Activated T-helper 1 cell treated with Interleukin-2 at 50 U/mL for 16 hours (primary cell): ENCODE measurements at places on chromosomes 13 and 19.
A peak's percentile ranks its signal among the peaks of the same experiment; 100 is the strongest.

- no peak for DNase-seq
These were observed 264.6 kb downstream of the NHLRC3 start for GRCh38 chr13:39302820-39303219.

- peak; percentile 71 for DNase-seq
These were observed 360 bp downstream of the DDX39A start for GRCh38 chr19:14418856-14419105.

- DNase-seq: no peak
These were observed 1.4 kb upstream of the GIPC1 start for GRCh38 chr19:14497228-14497921.

DNA sequence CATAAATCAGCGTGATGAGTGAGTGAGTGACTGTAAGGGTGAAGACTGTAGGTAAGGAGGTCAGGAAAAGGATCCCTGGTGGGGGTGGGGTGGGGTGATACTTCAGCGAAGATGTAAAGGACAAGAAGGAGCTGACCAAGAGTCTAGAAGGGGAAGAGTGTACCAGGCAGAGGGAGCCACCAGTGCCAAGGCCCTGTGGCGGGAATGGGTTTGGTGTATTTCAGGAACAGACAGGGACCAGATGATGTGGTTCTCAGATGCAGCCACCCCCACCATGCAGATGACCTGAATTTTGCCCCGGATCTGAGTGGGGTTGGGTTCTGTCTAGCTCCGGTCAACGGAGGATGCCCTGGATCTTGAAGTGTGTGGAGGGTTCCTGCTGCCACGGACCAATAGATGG is 30.1 kb upstream of the SLC7A10 start:
- DNase-seq: no peak

GRCh38 chr13:41327994-41328790 is 17.1 kb downstream of the NAA16 start:
- DNase-seq: no peak

DNA sequence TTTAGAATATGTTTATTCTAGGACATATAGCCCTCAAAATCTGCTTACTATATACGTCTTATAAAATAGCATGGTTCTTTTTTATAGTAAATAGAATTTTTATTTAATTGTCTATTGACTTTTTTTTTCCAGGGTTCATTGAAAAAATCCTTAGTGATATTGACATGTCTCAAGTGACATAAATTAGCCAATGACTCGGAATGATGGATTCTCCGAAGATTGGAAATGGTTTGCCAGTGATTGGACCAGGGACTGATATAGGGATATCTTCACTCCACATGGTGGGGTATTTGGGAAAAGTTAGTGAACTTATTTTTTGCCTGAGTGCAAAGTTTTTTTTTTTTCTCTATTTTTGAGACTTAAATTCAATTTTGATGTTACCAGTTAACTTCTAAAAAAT is 3.2 kb downstream of the USPL1 start:
- no peak for DNase-seq

GRCh38 chr19:15222738-15223648 is 9.3 kb downstream of the EPHX3 start:
- DNase-seq: peak; percentile 46

- DNase-seq: no peak
These were observed 43.7 kb downstream of the TMEM255B start for GRCh38 chr13:113802761-113803160.

GRCh38 chr13:50994651-50995050 is 85.1 kb downstream of the RNASEH2B start:
- DNase-seq: no peak

DNA sequence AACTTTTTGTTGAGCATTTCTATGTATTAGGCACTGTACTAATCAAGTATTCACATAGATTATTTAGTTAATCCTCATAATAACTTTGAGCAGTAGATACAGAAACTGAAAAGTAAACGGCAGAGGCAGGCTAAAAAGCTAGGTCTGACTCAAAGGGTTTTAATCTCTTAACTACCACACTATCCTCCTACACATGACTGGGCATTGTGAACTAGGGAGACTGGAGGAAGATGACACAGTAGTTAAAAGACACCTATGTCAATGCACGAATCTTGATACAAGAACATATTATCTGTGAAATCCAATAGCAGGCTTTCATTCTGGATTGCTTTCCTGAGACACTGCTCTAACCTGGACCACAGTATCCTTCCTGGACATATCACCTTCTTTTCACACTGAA is 36.3 kb downstream of the MICU2 start:
- no peak for DNase-seq

- no peak for DNase-seq
These were observed 14.3 kb downstream of the RASA3 start for GRCh38 chr13:114118086-114118485.

GRCh38 chr13:60990032-60990733 is 425.5 kb downstream of the PCDH20 start:
- DNase-seq: no peak

DNA sequence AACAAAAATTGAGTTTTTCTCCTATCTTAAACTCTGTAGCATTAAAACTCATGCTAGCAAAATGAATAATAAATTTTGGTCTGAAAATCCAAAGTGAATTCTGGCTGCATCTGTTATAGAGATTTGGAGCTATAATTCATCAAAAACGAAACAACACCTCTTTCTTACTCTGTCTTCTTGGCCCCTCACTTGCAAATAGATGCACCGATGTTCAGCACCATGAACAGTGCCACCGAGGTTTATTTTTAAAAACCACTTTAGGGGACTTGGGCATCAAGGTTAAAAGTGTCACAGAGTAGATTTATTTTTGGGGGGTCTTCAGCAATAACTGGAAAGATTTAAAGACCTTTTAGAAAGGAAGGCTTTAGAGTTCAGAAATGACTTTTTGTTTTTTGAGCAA is 26.1 kb upstream of the EID2 start:
- DNase-seq: no peak

DNA sequence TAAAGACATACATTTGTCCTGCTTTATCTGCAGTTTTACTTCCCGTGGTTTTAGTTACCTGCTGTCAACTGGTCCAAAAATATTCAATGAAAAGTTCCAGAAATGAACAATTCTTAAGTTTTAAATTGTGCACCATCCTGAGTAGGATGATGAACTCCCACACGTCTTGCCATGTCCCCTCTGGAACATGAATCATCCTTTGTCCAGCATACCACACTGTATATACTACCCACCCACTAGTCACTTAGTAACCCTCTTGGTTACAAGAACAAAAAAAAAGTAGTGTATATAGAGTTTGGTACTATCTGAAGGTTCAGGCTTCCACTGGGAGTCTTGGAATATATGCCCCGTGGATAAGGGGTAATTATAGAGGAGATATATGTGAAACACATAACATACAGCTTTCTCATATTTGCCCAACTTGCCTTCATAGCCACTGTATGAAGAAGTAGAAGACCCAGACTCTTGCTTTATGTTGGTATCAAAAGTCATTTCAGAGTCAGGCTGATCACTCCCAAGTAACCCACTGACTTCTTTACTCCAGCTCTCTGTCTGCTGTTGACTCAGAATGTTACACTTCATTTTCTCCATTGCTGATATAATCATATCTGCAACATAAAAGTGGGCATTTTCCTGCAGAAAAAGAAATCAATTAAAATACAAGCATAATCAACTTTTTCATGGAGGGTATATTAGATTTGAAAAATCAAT is 19.3 kb downstream of the RUBCNL start:
- DNase-seq: no peak
